ENCODE measurements at places on chromosomes 6 and 20. TPM values are rescaled to one million over a fixed set of nuclear protein-coding genes. Genes with fewer than 3 reads are reported as not detected.
A peak's percentile ranks its signal among the peaks of the same experiment; 100 is the strongest.

Gene KIF25
- 1.6 TPM for total RNA-seq

Gene PDE7B
- 16.5 TPM for total RNA-seq

GRCh38 chr6:166597711-166598440 is 11.4 kb upstream of the RAMACL start:
- DNase-seq = no peak

Gene TRAPPC3L
- 1.7 TPM for total RNA-seq

- DNase-seq = peak; percentile 54
Observed at GRCh38 chr20:14337400-14338171, at the start of gene FLRT3. Gene FLRT3 (minus strand): TSS chr20:14337612. CDS start chr20:14327506, 10,106 bp downstream.

DNA sequence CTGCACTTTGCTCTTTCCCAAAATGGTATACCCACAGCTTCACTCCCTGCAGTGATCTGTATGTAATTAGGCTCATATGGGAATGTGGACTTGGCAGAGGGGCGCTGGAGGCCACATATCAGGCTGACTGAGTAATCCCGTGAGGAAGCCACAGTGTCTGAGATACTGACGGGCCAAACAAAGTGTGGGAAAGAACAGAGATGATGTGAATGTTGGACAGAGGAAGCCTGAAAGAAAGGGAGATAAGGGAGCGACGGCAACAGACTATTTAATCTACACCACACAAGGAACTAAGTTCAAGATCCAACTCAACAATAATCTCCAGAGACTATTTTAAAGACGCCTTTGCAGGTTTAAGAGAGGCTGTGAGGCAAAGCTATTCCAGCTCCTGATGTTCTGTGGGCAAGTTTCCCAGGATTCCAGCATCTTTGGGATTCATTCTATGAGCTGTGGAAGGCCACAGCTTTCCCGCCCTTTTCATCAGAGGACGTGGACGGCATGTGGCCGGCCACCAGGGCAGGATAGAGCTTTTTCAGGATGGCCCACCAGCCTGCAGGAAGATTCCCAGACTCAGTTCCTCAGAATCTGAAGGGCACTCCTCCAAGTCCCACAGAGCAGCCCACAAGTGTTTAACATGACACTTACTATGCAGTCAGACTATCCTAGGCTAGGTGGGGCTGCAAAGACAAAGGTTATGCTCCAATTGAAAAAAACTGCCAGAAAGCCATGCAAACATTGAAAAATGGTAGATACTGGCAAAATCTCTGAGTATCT is 237.5 kb downstream of the ATXN1 start:
- DNase-seq = no peak

- DNase-seq = no peak
Observed at GRCh38 chr6:93036835-93037234, 382.5 kb downstream of the EPHA7 start.

- DNase-seq = no peak
Observed at GRCh38 chr20:18258126-18258860, 30.0 kb upstream of the ZNF133 start.

- no peak for DNase-seq
Observed at GRCh38 chr6:137731600-137731959, 135.5 kb upstream of the TNFAIP3 start.

DNA sequence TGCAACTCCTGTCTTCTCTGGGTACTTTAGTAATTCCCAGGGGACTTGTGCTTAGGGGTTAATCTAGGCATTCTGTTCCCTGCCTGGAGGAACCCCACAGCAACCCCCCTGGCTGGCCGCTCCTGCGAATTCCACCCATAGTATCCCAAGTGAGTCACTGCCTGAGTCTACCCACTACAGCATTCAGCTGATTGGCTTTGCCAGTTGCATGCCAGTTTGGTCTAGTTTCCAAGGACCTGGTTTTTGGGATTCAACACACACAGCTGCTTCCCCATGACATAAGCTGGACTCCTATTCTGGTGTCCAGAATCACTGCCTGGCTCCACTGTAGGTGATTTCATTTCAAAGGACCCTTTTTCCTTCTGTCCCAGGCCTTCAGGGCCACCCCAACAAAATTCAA is 40.3 kb downstream of the PLCG1 start:
- no peak for DNase-seq

Gene FNDC1
- total RNA-seq = 0.40 TPM

DNA sequence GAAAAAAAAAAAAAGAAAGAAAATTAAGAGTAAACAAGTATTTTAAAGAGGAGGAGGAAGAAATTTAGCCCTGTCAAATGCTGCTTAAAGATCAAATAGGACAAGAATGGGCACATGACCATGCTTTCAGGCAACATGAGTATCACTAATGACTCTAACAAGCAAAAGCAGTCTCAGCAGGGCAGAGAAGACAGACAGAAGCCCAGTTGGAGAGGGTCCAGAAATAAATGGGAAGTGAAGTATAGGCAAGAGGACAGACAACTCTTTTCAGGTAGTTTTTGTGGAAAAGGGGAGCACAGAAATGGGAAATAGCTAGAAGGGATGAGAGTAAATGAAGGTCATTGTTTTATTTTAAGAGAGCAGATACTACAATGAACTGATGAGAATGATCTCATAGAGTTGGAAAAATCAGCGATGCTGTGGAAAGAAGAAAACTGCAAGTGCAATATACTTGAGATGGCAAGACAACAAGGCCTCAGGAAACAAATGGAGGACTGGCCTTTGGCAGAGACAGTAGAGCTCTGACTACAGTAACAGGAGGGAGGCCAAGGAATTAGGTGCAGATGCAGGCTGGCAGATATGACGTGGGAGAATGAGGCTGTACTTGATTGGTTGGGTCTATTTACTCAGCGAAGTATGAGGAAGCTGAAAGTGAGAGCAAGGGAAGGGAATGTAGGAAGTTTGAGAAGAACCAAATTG is 40.3 kb downstream of the KIF6 start:
- no peak for DNase-seq

DNA sequence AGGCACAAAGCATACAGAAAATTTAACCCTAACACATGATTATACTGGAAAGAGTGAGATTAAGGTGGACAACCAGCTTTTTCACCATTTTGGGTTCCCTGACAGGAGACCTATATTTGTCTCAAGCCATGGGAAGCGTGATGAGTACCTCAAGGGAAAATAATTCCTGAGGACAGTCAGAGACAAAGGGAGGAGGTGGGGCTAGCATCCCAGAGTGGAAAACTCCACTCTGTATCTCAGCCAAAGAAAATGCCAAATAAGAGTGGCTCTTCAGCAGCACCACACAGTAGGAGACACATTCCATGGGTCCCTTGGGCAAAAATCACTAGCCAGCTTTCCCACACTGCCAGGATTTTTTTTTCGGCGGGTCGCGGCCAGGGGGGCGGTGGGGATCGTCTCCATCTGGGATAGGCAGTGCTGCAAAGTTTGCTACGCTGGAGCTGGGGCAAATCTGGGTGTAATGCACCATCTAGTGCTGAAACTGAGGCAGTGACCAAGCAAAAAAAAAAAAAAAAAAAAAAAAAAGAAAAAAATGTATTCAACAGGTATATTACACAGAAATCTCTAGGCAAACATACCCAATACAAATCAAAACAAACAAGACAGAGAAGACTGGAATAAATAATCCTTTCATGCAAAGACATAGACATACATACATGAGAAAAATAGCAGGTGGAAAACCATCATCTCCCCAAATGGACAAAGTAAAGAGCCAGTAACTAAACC is 77.3 kb upstream of the SLC35F1 start:
- peak; percentile 54 for DNase-seq

DNA sequence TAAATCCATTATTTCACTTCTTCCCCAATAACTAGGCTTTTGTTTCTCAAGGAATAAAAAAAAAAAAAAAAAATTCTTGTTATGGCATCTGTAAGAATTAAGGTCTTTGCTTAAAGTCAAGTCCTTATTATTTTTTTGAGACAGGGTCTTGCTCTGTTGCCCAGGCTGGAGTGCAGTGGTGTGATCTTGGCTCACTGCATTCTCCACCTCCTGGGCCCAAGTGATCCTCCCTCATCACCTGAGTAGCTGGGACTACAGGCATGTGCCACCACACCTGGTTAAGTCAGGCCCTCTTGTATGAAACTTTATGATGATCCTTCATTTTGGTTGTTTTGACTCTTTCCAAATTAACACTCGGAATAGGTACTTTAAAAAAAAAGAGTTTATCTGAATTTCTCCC is 17.3 kb downstream of the DSTN start:
- DNase-seq = no peak

GRCh38 chr6:134529921-134530320 is 212.0 kb upstream of the SGK1 start:
- no peak for DNase-seq

DNA sequence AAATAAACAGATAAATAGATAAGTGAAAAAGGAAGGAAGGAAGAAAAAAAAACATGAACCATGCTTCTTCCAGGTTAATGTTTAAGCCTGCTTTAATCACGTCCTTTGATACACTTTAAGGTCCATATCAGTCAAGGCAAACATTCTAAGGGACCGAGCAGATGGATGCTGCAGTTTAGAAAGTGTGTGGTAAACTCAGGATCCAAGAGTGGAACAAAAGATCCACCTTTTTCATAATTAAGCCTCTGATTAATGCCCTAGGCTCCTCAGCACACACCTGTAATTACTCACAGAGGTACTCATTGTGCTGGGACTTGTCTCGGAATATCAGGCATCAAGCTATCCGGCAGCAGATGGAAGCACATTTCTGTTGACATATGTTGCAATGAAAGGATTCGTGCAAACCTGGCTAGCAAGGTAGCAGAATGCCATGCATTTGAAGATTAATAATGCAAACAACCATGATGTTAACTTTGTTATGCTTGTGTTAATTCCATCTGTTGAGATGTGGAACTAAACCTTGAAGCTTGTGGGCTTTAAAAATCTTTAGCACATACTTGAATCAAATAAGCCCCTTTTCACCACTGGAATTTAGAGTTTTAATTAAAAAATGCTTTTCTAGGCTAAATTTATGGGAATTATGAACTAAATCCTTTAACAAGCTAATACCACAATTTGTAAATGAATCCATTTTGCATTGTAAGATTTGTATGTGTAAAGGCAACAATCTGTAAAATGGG is 163.7 kb downstream of the RALGAPA2 start:
- DNase-seq = no peak

DNA sequence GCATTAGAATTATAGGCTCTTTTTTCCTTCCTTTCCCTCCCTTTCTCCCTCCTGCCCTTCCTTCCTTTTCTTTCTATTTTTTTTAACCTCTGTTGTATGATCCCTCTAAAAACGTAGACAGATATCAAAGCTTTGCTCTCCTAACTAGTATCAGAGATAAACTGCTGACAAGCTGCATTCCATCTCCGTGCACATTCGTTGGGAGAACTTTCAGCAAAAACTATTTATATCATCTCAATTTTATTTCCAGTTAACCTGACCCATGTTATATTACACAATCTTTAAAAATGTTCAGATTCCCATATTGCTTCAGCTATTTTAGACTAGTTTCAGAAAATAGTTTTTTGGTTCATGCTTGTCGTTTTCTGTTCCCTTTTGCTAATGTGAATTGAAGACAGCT is 47.3 kb downstream of the RNF217 start:
- DNase-seq = no peak

Gene SLC22A23
- 24.3 TPM for total RNA-seq

Gene HELZ2
- total RNA-seq = 35.1 TPM

DNA sequence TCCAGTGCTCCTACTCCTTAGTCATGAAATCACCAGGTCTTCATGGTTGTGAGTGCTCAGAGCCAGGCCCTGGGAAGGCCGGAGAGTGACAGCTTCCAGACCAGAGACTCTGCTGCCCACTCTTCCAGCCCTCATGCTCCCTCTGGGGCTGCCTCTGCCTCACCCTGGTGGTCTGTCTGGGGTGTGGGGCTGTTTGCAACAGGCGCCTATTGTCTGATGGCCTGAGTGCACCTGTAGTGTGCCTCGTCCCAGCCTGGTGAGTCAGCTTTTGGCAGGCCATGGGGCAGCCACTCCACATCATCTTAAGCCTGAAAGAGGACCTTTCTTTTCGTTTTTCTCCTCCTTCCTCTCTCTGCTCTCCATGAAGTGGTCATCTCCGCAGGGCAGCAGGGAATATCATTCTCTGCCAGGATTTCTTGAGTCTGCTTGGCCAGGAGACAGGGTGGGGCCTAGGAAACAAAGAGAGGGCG is 173.8 kb downstream of the VEGFA start:
- no peak for DNase-seq

- no peak for DNase-seq
Observed at GRCh38 chr6:91149246-91149955, 562.5 kb upstream of the MAP3K7 start.

Gene CGA
- total RNA-seq = not detected

DNA sequence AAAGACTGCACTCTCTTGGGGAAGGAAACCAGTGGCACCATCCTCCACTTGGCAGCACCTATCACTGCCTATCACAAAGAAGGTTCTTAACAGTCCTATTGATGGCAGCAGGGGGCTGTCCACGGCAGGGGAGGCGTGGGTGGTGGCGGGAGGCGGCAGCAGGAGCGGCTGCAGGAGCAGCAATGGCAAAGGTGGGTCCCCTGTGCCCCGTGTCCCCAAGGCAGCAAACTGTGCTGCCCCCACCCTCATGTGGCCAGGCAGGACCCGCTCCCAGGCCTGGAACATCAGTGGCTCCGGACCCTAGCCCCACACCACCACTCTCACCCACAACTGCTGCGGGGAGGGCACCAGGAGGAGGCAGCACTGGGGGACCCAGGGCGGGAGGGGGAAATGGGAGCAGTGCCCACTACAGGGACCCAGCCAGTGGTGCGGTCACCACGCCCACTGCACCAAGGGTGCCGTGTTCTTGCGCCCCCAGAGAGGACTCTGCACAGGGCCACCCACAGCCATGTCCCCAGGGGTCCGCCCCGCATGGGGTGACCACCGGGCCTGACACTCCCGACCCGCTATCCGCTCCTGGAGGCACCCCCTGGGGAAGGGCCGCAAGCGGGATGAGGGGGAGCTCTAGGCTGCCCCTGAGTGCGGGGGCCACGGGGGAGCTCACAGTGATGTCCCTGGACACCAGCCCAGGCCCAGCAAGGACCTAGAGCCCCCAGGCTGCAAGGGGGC is 54.6 kb downstream of the GMDS start:
- DNase-seq = no peak

GRCh38 chr6:111609827-111610526 is 4.3 kb upstream of the TRAF3IP2 start:
- no peak for DNase-seq

Gene MLN
- total RNA-seq = not detected

Gene GTSF1L
- not detected for total RNA-seq

- DNase-seq = no peak
Observed at GRCh38 chr6:53119349-53119748, 29.3 kb downstream of the GCM1 start.

Data from mesothelial cell of epicardium (in vitro differentiated cells).